HT-29 (cell line): ENCODE measurements at places on chromosomes 4 and X. TPM values are rescaled to one million over a fixed set of nuclear protein-coding genes. Genes with fewer than 3 reads are reported as not detected.

DNA sequence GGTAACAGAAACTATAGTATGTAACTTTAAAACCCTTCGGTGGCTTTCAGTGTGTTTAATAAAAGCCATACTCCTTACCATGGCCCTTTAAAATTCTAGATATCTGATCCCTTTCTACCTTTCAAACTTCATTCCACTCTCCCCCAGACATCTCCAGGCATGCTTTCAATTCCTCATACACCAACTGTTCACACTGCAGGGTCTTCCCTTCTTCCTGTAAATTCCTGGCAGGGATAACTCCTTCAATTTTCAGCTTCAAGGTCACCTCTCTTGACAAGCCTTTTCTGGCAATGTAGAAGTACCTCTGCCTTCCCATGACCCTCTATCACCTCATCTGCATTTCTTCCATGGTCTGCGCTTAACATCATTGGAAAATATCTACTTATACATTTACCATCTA lies 60.8 kb downstream of the WDFY3 start:
- no peak for DNase-seq

SNCA gene
- not detected in 2 replicates for total RNA-seq

CENPVL1 gene
- not detected in 2 replicates for total RNA-seq

DNA sequence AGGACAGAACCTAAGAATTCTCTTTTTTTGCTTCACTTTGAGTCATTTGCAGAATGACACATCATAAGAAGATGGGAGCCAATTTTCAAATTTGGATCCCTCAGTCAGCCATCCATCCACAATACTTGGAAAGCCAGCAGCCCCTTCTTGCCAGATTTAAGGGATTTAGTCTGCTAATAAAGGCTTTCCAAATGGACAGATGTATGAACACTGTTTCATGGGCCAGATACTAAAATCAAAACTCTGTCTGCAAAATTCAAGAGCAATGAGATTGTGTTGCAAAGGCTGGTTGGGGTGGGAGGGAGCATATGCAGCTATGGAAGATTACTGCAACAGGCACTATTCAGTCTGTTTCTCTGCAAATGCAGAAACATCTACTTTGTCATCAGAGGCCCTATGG lies 37.7 kb upstream of the KCNIP4 start:
- DNase-seq = no peak

GRCh38 chrX:23854122-23854521 lies 53.6 kb downstream of the APOO start:
- no peak for DNase-seq
